GM23338 (cell line): ENCODE measurements at places on chromosomes 12 and 14. TPM values are rescaled to one million over a fixed set of nuclear protein-coding genes. Genes with fewer than 3 reads are reported as not detected.

The PROX2 gene
- 0.06 and 0.09 TPM in 2 replicates for polyA plus RNA-seq

The HOXC13 gene
- polyA plus RNA-seq = not detected in 2 replicates

The CLEC4D gene
- 0.17 and 0.24 TPM in 2 replicates for polyA plus RNA-seq

The KRT71 gene
- not detected in 2 replicates for polyA plus RNA-seq

The ACVRL1 gene
- 0.23 TPM in 1 of 2 replicates, not detected in the other for polyA plus RNA-seq

The KRT4 gene
- not detected in 2 replicates for polyA plus RNA-seq

The UNC79 gene
- 1.2 and 1.8 TPM in 2 replicates for polyA plus RNA-seq

The IFNG-AS1 gene
- polyA plus RNA-seq = not detected in 2 replicates

The STAC3 gene
- polyA plus RNA-seq = 0.48 and 0.59 TPM in 2 replicates

The STYK1 gene
- polyA plus RNA-seq = 0.83 and 1.2 TPM in 2 replicates

The RIMBP2 gene
- polyA plus RNA-seq = 0.09 and 0.37 TPM in 2 replicates

The IGFBP6 gene
- 14.7 and 17.6 TPM in 2 replicates for polyA plus RNA-seq

The KRT82 gene
- polyA plus RNA-seq = not detected in 2 replicates

The LBHD2 gene
- polyA plus RNA-seq = not detected in 2 replicates

The TMTC2 gene
- polyA plus RNA-seq = 0.57 and 0.83 TPM in 2 replicates

The ITGA7 gene
- polyA plus RNA-seq = 17.4 and 20.0 TPM in 2 replicates

The GLS2 gene
- 11.2 and 12.2 TPM in 2 replicates for polyA plus RNA-seq

The LRFN5 gene
- polyA plus RNA-seq = 1.5 and 1.9 TPM in 2 replicates

The HHIPL1 gene
- 1.9 TPM in 2 replicates for polyA plus RNA-seq
